Effector memory CD8-positive, alpha-beta T cell (primary cell): ENCODE measurements at places on chromosomes 2 and 18.

- no peaks in the 10 kb centered on the region for H3K36me3 ChIP-seq
- DNase-seq, result no peak
- no peak overlapping the region for H3K4me3 ChIP-seq
- peaks cover 7% of the 10 kb centered on the region for H3K27me3 ChIP-seq
- no peak overlapping the region for H3K27ac ChIP-seq
These were observed 269.2 kb downstream of the LRATD1 start for GRCh38 chr2:14901737-14902136.

DNA sequence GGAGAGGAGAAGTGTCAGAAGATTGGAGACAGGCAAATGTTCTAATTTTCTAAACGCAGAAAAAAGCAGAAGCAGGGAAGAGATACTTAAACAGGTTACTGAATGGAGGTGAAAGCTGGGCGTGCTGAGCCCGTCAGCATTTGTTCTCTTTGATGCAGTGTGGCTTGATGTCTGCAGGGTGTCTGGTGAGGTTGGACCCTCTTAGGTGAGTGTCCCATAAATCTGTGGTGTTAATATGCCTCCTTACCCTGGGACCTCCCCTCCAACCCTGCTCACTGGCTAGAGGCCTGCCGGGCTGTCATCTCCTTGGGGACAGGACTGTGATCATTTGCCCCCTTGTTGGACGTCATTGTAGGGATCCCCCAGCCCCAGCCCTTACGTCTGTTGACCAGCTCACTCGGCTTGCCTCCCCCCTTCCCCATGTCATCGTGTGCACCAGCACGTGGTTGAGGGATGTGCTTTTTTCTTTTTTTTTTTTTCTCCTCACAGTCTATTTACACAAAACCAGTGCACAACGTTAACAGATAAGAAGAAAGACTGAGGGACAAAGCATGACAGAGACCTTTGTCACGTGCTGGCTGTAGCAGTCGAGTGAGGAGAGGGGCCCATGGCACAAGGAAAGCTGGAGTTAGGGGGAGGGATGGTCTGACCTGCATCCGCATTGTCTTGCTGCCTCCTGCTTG lies 56.4 kb downstream of the NCK2 start:
- peak overlapping the region; percentile 91 for H3K27ac ChIP-seq
- H3K4me3 ChIP-seq, result peak overlapping the region; percentile 75
- peaks cover 89% of the 10 kb centered on the region for H3K4me1 ChIP-seq

- no peaks in the 10 kb centered on the region for H3K4me1 ChIP-seq
- peaks cover 4% of the 10 kb centered on the region for H3K36me3 ChIP-seq
- no peak for DNase-seq
- H3K27ac ChIP-seq, result no peak overlapping the region
- no peak overlapping the region for H3K4me3 ChIP-seq
These were observed 38.7 kb upstream of the ATL2 start for GRCh38 chr2:38415728-38416291.

DNA sequence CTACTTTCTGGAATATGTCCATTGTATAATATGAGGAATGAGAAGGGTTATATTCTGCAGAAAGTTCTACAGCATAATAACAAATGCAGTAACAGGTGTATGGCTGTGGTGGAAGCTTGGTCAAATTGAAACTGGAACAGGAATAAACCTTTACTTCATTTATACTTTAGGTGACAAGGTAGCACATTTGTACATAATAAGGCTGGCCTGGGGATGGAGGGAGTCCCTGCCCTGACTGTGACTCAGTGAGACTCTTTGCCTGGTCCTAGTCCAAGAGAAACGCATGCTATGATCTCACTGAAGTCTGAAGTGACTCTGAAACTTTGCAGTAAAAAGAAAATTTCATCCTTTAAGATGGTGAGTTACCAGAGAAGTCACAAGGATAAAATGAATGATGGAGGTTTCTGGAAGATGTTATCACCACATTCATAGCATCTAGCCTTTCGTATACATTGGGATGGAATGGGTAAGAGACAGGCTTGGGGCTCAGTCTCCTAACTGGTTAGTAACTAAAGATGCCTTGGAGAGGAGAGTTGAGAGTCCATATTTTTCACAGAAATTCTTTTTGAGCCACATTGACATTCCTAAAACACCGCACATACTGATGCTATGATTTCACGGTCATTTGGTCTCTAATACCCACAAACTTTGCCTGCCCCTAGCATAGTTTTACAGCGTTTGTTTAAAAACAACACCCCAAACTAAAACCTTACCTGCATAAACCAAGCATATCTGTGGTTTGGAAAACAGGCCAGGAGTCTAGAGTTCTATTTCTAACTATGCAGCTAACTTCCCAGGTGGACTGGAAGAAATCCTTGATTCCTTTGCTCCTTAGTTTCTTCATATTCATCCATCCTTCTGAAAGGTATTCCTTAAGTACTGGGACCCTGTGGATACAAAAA lies 42.4 kb upstream of the NABP1 start:
- peak overlapping the region; percentile 47 for H3K27ac ChIP-seq
- H3K27me3 ChIP-seq, result no peaks in the 10 kb centered on the region
- no peak for DNase-seq
- H3K4me3 ChIP-seq, result no peak overlapping the region
- peaks cover 29% of the 10 kb centered on the region for H3K4me1 ChIP-seq

DNA sequence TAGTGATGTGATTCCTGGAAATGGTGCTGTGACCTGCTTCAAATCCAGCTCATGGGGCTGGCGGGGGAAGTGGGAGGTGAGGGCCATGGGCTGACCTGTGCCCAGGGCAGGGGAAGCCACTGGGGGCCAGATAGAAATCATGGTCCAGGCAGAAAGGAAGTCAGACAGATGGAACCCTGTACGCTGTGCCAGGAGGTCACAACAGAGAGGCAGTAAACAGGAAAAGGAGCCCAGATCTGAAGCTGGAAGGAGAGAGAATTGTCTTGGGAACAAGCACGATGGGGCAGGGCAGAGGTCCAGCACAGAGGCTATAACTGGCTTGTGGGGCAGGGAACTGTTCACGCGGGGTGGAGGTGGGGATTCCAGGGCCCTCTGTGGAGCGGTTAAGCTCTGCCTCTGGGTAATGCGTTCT lies 76.0 kb downstream of the RNF144A start:
- H3K4me3 ChIP-seq, result no peak overlapping the region
- DNase-seq, result no peak
- peaks cover 3% of the 10 kb centered on the region for H3K36me3 ChIP-seq
- H3K4me1 ChIP-seq, result peaks cover 8% of the 10 kb centered on the region
- H3K27ac ChIP-seq, result peak overlapping the region; percentile 48
- no peaks in the 10 kb centered on the region for H3K27me3 ChIP-seq
